ENCODE measurements at places on chromosomes 2 and 18.

GRCh38 chr2:37541516-37541915 lies 129.9 kb downstream of the CDC42EP3 start:
- no peak for DNase-seq

DNA sequence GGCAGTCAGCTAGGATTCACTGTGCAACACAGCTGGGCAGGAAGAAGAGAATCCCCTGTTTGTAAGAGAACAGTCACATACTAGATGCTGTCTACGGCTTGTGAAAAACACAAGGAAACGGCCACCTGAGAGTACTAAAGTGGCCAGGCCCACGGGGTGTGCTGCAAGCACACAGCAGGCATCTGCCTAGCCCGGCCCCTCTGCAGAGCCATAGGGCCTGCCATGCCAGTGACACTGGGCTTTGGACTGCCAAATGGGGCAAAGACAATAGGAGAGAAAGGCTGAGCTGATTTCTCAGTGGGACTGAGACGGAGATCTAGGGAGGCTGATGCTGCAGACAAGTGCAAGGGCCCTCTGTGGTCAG lies 10.3 kb downstream of the TUBB6 start:
- no peak for DNase-seq

DNA sequence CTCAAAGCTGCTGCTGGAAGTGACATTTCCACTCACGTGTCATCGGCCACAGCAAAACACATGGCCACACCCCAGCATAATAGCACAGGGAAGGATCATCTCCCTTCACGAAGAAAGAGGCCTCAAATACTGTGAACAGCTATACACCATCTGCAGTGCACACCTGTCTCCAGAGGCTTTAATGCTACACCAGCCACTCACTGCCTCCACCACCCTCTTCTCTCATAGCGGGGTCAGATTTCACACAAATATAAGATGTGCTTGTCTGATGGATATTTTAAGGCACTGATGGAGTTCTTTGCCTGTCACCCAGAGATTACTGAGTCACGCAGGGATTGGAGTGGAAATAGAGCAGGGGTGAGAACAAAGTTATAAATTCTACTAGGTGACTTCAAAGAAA lies 374.0 kb downstream of the ZNF516 start:
- no peak for DNase-seq

DNA sequence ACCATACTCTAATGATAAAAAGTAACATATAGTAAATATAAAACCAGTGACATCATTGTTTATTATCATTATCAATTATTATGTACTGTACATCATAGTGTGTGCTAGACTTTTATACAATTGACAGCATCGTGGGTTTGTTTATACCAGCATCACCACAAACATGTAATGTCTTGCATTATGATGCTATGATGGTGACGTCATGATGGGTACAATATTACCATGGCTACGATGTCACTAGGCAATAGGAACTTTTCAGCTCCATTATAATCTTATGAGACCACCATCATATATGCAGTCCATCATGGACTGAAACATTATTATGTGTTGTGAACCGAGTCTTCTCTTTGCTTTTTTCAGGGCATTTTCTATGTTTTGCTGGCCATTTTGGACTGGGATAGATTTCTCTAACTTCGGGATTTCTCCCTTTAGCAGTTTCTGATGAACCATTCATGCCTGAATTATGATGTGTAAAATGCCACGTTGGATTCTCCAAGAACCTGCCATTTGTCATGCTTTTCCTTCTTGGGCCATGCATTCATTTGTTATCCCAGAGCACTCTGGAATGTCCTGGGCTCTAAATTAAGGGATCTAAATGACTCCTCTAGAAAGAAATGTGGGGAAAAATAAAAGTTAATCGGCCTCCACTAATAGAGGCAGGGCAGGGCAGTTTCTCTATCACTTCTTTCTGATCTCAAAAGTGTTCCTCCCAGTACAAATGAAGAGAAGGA lies 325.6 kb upstream of the TNP1 start:
- DNase-seq, result no peak

DNA sequence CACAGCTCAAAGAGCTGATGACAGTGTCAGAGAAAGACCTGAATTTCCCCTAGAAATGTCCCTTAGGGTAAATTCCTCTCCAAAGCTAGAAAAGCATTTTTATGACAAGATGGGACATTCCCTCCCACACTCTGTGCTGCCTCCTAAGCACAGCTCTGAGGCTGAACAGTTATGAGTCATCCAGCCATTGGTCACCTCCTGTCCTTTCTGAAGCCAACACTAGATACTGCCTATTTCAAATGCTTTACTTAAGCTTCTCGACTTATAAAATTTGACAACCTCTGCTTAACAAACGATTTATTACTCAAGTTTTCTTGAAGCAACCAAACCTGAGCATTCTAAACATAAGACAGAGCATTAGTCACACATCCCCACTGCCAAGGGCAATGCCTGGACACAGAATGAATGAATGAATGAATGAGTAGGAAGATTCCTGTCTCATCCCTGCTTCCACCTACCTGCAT lies 35.4 kb downstream of the B4GALT6 start:
- no peak for DNase-seq

DNA sequence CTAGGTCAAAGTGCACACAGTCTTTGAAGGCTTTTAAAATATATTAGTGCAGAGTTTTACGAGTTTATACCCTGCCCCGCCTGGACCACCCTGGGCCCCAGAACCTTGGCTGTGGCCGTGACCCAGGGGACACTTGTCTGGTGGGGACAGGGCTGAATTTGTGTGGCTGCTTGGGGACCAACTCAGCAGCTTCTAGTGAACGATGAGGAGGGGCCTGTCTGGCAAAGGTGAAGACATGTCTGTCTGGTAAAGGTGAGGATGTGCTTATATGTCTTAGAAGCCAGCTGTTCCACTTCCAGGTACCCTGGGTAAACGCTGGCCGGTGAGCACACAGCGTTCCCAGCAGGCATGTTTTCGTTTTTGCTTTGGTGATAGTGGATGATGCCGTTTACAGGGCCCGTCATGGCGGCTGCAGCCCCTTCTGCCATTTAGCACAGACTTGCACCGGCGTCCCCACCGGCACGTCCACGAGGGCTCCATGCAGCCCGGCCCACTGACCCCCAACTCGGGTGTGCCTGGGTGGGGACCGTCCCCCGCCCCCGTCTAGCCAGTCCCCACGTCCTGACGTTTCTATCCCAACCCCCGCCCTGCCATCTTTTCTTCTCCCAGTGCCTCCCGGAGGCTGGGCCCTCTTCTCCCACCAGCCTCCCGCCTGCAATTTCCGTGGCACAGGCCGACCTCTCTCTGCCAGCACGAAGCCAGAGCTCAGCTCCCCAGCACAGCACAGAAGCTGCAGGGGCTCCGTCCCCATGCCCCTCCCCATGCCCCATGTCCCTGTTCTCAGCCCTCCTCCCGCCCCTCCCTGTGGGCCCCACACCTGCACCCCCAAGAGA lies 67.8 kb downstream of the SLC66A2 start:
- no peak for DNase-seq

DNA sequence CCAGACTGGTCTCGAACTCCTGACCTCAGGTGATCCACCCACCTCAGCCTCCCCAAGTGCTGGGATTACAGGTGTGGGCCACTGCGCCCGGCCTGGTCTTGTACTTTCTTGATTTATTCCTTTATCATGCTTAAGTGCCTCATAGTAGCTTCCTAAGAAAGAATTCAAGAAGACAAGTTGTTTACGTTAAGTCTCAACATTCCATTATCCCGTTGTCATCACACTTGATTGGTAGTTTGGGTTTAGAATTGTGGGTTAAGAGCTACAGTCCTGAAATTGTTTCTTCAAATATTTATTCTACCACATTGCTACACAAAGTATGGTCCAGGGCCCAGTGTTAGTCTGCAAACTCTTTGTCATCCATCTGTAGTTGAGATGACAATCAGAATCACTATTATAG lies 194.0 kb downstream of the VWC2L start:
- DNase-seq, result no peak

DNA sequence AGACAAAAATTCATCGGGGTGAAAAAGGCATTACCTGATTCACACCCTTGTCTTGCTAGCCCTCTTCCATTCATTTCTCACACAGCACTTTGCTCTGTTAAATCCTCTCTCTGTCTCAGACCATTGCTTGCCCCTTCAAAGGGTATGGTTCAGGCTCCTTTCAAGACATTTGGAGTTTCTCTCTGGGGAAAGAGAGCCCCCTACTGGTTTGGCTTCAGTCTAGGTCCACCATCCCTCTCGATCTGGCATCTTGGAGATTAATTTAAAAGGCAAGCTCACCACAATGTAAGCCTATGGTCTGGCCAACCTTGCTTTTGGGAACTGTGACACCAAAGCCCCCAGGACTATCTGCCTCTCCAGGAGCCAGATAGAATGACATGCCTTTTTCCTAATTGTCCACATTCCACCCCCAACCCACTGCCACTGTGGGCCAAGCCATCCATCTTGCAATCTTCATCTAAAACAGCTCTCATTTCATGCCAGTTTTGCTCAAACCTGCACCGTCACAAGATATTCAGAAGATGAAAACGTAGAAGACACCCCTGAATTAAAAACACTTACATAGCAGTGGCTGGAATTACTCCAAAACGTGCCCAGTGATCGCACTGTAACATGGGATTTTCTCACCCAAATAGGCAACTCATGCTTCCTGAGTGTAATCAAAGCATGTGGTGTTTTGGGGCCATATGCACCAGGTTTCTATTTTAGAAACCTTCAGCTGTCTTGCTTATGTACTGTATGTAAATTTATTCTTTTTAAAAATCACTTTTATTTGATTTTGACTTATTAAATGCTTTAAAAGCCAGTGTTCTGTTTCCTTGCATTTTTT lies 93.9 kb downstream of the FARSB start:
- peak; percentile 13 for DNase-seq

DNA sequence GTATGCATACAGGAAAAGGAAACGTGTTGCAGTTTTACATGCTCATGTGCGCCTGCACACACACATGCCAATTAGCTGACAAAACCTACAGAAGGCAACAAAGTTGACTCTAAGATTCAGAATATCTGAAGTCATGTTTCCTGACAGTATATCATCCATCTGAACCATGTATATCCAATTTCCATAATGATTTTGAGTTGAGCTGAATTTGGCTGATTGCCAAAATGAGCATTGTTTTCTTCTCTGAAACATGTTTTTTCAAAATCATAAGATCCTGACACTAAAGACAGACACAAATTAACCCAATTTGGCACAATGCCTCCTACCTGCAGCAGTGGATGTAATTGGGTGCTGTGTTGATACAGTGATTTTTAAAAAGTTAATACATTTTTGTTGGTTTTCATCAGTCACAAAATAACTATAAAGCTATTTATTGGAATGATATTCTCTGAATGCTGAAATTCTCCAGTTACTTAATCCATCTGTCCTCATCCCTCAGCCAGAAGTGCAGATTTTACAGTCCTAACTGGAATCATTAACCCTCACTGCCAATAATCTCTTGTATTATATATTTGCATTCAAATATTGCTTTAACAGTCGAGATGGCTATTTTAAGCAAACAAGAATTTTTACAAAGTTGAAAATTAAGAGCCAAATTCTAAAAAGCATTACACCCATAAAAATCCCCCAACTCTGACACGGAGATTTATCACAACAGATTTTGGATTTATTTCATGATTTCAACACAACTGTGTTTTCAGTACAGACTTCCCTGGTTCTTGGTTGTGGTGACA lies 161.7 kb upstream of the LMAN1 start:
- no peak for DNase-seq

GRCh38 chr18:79527656-79528315 lies 132.1 kb downstream of the NFATC1 start:
- no peak for DNase-seq

DNA sequence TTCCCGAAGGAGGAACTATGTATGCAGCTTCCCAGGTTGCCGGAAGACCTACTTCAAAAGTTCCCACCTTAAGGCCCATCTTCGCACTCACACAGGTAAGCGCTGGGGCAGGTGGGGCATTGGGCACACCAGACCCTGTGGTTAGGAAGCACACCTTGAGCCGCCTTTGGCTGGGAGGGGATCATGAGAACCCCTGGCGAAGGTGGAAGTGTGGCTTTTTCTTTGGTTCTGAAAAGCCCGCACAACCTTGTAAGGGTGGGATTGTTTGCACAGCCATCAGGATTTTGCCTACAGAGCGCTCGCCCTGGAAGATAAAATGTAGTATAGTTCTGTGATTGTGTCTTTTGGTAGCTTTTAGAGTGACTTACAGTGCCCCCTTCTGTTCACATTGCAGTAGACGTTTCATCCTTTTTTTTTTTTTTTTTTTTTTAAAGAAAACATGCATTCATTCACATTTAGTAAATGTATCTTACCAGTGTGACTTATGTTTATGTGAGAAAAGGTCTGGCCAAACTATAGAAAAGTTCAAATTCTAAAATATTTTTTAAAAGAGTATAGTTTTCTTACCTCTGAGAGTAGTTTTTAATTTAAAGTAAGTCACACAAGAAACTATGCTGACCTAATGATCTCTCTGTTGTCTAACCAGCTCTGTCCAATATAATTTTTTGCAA lies 5.3 kb downstream of the KLF11 start:
- no peak for DNase-seq

- DNase-seq, result no peak
Observed at GRCh38 chr2:99079226-99079625, 62.3 kb upstream of the C2orf15 start.

DNA sequence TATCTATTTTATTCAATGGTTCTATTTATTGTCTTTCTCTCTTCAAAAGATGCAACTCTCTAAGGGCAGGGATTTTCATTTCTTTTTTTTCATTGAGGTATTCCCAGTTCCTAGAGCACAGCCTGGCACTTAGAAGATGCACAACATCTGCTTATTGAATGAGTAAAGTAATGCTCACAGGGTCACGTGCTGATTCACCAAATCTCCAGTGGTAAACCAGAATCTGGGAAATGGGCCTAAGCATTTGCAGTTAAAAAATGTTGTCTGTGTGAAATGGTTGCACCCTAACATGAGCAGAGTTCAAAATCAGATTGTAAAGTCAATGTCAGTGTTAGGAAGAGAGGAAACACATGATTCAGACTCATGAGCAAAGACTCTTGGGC lies 15.8 kb downstream of the SLC8A1 start:
- DNase-seq, result no peak

DNA sequence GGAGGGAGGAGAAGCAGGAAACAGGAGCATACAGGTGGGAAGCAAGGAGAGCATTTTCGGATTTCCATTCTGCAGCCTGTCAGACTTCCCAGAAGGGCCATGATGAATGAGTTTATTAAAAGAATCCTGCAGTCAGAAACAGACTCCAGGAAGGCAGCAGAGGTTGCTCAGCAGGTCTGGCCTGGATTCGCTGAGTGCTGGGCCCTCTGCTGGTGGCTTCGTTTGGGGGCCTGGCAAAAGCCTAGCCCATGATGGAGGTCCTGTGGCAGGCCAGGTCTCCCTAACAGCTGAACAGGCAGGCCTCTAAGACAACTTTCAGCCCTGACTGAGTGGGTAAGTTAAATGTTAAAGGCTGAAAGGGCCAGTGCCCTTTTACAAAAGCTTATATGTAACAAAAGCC lies 108.2 kb upstream of the CAPN13 start:
- no peak for DNase-seq

GRCh38 chr18:22172120-22172582 lies 2.8 kb downstream of the GATA6 start:
- no peak for DNase-seq

GRCh38 chr2:160209516-160209856 lies 9.4 kb upstream of the ITGB6 start:
- DNase-seq, result no peak

- no peak for DNase-seq
Observed at GRCh38 chr2:140947236-140947635, 1183.6 kb downstream of the LRP1B start.

GRCh38 chr2:200172944-200173581 lies 133.4 kb upstream of the SPATS2L start:
- no peak for DNase-seq

Data from stimulated activated CD4-positive, alpha-beta T cell treated with anti-CD3 and anti-CD28 coated beads, Interleukin-2, amount 100 ng/mL, for 48 hours (primary cell).